GM03348 (cell line): ENCODE measurements at places on chromosomes 7 and 10.

- DNase-seq: no peak
These were observed 117.8 kb upstream of the INSYN2A start for GRCh38 chr10:127313996-127314700.

DNA sequence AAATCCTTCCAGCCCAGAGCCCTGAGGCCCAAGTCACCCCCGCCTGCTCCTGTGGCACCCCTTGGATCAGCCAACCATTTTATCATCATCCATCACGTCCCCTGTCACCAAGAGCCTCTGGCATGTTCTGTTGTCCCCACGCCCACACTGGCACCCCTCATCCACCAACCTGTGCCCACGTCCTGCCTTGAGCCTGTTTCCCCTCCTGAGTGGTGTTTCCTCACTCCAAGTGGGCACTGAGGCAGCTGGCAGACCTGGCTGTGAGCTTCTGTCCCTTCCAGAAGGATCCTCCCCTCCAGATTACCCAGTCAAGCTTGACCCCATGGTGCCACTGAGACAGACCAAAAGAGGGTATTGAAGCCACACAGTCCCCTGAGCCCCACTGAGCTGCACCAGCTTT lies 71.4 kb upstream of the ANTXRL start:
- DNase-seq: peak; percentile 0

- no peak for DNase-seq
These were observed 256.9 kb upstream of the TPK1 start for GRCh38 chr7:145092766-145093165.

- DNase-seq: no peak
These were observed 26.6 kb upstream of the DDC start for GRCh38 chr7:50591480-50592438.

DNA sequence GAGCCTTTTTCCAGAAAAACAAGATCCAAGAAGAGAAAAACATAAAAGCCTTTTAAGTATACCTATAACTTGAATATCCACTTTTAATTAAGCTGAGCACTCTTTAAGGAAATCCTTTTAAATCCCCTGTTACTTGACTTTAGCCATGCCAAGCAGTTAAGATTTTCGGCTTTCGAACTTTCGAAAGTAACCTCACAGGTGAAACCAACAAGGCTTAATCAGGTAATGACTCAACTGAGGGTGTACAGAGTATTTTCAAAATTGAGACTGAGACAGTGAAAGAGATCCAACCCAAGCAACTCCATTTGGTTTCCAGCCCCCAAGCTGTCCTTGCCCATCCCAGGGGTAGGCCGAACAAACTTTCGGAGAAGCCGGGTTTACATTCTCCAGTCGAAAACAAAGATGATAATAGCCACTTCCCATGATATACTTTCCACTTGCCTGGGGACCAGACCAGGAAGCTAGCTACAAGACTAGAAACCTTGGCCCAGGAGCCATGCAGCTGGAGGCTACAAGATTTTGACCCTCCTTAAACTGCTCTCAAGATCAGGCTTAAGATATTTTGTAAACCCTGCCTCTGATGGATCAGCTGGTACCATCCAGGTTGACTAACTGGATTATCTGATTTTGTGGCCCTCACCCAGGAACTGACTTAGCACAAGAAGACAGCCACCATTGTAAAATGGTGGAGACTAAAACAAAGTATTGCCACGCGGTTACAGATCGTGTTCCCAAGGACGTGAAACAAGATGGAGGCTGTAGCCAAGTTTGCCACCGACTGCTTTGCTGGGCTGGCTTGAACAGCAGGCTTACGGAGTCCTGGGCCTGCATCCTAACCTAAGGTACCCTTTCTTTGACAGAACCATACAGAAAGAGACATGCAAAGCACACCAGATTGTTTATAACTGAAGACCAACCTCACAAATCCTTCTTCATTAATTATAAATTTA lies 32.3 kb downstream of the C1GALT1 start:
- no peak for DNase-seq

- no peak for DNase-seq
These were observed 161.0 kb downstream of the USP6NL start for GRCh38 chr10:11450427-11450826.

DNA sequence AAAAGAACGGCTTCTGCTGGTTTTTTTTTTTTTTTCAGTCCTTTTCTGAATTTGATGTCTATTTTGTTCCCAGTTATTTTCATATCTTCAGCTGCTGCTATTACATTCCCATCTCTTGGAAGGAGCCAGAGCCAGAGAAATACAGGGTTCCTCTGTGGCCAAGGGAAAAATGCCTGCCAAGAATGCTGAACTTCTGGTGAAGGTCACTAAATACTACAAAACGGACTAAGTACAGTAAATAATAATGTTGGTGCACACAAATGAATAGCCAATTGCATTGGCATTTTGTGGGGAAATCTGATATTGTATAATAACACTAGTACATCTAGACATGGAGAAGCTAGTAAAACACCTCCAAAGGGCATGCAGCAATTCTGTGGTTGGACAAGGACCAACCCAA lies 56.3 kb upstream of the ZEB1 start:
- DNase-seq: peak; percentile 64

DNA sequence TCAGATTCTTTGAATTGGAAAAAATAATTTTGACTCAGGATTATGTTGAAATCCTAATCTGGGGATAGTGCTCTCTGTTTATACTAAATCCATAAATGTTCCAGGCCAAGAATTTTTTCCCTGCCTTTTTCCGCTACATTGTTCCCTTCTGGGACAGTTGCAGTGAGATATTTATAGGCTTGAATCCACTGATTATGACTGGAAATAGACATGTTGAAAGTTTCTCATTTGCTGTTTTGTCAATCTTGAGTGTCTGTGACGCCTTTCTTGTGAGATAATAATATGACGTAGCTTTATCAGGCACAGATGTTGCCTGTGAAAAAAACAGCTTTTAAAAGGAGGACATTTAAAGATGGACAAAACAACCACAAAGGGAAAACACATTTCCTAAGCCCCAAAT lies 155.9 kb downstream of the ARID5B start:
- no peak for DNase-seq
